ENCODE measurements at places on chromosomes 2 and 18. TPM values are rescaled to one million over a fixed set of nuclear protein-coding genes. Genes with fewer than 3 reads are reported as not detected.

Gene OTOS
- total RNA-seq = not detected

Gene CDH2
- 35.9 TPM for total RNA-seq

Gene SLC11A1
- total RNA-seq = 0.24 TPM

Gene MXD1
- total RNA-seq = 2.4 TPM

Gene CACNB4
- total RNA-seq = 0.14 TPM

Gene FEV
- total RNA-seq = not detected

Gene CCDC138
- 9.8 TPM for total RNA-seq
